Activated T-helper 1 cell treated with anti-CD3 and anti-CD28 coated beads, Interleukin-12 subunit alpha, Interleukin-12 subunit beta, Interleukin-2, Interleukin-4 antibody, amounts not matched to agents 30 ng/mL and 10 ng/mL and 1 ng/mL, durations not matched to agents 14 hours and 24 hours and 36 hours (primary cell): ENCODE measurements at places on chromosomes 1 and 21. TPM values are rescaled to one million over a fixed set of nuclear protein-coding genes. Genes with fewer than 3 reads are reported as not detected.

The SNRPE gene
- total RNA-seq: 250 and 270 TPM in 2 replicates

The ETV3L gene
- not detected in 2 replicates for total RNA-seq

The SH3BGR gene
- 0.73 and 1.7 TPM in 2 replicates for total RNA-seq

The CRP gene
- not detected in 2 replicates for total RNA-seq

The LCE1D gene
- not detected in 2 replicates for total RNA-seq

The BRINP3 gene
- not detected in 2 replicates for total RNA-seq

DNA sequence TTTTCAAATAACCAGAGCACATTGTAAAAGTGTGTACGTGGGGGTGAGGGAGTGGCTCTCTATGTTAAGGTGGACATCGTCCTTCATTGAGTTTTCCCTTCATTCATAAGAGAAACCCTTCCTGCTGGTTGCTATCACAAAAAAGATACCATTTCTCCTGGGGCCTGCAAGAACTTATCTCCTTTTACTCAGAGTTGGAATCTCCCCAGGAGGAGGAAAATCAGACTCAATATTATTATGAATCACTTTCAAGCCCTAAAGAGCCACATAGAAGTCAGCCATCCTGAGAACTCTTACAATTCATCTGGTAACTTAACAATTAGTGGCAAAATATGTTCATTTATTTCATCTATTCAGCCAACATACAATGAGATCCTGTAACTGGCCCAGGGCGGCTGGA lies 27.1 kb upstream of the TGFBR3 start:
- H3K27ac ChIP-seq: no peak overlapping the region
- H3K4me1 ChIP-seq: no peaks in the 10 kb centered on the region
- H3K4me3 ChIP-seq: no peak overlapping the region
- H3K36me3 ChIP-seq: no peaks in the 10 kb centered on the region

DNA sequence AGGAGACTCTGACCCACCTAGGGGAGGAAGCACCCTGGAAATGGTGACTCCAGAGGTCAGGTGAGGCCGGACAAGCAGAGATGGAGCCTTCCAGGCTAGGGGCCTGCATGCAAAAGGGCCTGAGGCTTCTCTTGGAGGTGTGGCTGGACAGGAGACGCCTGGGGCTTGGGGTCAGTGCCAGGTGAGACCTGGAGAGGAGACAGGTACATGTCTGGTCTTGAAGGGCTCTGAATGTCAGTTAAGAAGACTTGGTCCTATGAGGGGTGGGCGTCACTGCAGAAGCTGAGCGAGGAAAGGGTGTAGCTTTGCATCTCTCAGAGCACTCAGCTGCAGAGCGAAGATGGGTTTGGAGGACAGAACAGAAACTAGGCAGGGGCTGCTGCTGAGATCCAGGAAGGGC lies 14.3 kb downstream of the LRP8 start:
- DNase-seq: no peak
- H3K27me3 ChIP-seq: no peaks in the 10 kb centered on the region
- H3K36me3 ChIP-seq: peaks cover 16% of the 10 kb centered on the region
- no peak overlapping the region for H3K4me3 ChIP-seq

DNA sequence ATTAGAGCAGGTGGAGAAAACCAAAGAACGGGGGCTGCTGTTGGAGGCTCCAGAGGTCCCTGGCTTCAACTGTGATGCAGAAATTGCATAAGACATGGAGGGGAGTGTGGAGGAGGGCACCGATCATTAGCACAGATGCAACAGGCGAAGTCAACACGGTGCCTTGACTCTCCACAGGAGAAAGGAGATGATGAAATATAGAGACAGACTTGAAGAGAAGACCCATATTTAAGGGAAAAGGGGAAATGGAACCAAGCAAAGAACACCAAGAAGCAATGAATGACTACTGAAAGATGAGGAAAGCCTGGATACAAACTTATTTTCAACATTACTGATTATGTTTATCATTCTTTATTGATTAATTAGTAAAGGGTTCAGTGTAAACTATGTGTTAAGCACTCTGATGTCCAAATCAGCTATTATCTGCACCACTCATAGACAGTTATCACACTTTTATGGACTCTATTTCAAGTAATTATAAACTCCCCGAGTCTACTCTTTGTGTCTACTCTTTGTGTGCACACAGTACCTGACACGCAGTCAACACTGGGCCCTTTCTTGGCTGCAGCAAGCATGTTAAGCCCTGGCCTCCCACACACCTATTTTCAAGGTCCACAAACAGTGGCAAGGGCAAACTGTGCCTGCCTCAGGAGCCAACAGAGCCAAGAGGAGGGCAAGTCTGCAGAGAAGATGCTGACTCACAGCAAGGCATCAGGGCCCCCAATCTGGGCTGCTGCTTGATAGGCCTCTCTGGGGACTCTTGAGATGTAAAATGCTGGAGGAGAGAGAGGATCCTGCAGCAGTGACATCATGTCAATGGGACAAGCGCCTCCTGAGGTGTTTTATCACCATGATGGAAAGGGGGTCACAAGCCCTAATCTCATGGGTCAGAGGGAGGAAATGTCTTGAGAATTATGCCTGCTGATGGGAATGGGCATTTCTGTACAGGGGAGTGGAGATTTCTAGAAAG lies 17.6 kb downstream of the PCNX2 start:
- H3K27ac ChIP-seq: no peak overlapping the region
- peaks cover 69% of the 10 kb centered on the region for H3K4me1 ChIP-seq
- no peak overlapping the region for H3K4me3 ChIP-seq
- DNase-seq: no peak
- no peaks in the 10 kb centered on the region for H3K27me3 ChIP-seq

DNA sequence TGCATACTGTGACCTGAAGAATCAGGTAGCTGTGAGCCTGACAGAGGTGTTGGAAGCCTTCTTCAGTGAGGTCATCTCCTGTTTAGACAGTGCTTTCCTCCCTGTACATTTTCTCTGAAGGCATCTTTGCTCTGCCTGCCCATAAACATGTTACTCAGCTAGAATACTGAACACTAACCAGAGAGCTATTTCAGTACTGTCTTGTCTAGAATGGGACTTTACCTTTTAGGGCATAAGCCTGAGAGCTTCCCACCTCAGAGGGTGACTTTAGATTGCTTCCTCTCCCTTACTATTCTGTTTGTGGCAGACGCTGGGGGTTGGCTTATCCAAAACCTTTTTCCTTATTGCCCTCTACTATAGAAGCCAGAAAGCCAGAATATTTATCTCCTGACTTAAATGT lies 23.3 kb upstream of the ZNF326 start:
- DNase-seq: no peak
- no peak overlapping the region for H3K27ac ChIP-seq
- H3K4me3 ChIP-seq: no peak overlapping the region
- H3K4me1 ChIP-seq: peaks cover 24% of the 10 kb centered on the region
- no peaks in the 10 kb centered on the region for H3K36me3 ChIP-seq

DNA sequence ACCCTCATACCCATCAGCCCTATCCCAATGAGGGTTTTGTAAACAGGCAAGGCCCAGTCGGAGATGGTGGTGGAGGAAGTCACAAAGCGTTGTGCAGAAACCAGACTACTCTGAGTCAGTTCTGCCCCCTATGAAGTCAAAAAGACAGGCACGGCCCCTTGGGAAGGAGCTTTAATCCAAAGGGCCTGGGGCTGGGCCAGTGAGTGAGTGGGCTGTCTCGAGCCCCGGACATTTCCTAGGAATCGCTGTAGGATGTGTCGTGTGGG lies 442 bp upstream of the AHCYL1 start:
- H3K27me3 ChIP-seq: peaks cover 7% of the 10 kb centered on the region
- peak overlapping the region; percentile 93 for H3K4me3 ChIP-seq
- H3K27ac ChIP-seq: peak overlapping the region; percentile 40
- peaks cover 8% of the 10 kb centered on the region for H3K36me3 ChIP-seq
- DNase-seq: no peak

- H3K4me3 ChIP-seq: no peak overlapping the region
- no peaks in the 10 kb centered on the region for H3K27me3 ChIP-seq
- no peaks in the 10 kb centered on the region for H3K36me3 ChIP-seq
- no peaks in the 10 kb centered on the region for H3K4me1 ChIP-seq
- no peak for DNase-seq
Observed at GRCh38 chr1:17305576-17306095, 2.4 kb upstream of the PADI4 start.

GRCh38 chr1:24502709-24503058 lies at the start of gene RCAN3:
TSS of gene RCAN3 (plus strand) at chr1:24502836. CDS start at chr1:24514373, 11,537 bp downstream.
- peak; percentile 91 for DNase-seq
- peaks cover 64% of the 10 kb centered on the region for H3K4me1 ChIP-seq
- H3K4me3 ChIP-seq: peak within 1 kb of the TSS; percentile 97
- H3K27ac ChIP-seq: peak within 1 kb of the TSS; percentile 94
- H3K36me3 ChIP-seq: peaks cover 8% of the 10 kb centered on the region
- no peaks in the 10 kb centered on the region for H3K27me3 ChIP-seq

GRCh38 chr21:43826623-43826974 lies 37.2 kb downstream of the RRP1 start:
- no peak for DNase-seq
- H3K4me1 ChIP-seq: no peaks in the 10 kb centered on the region
- H3K36me3 ChIP-seq: no peaks in the 10 kb centered on the region
- peaks cover 3% of the 10 kb centered on the region for H3K27me3 ChIP-seq

GRCh38 chr1:225769687-225770086 lies 7.9 kb upstream of the SRP9 start:
- peaks cover under 1% of the 10 kb centered on the region for H3K4me1 ChIP-seq
- H3K27me3 ChIP-seq: peaks cover 5% of the 10 kb centered on the region
- no peak overlapping the region for H3K27ac ChIP-seq
- no peak for DNase-seq
- H3K4me3 ChIP-seq: no peak overlapping the region

- H3K27ac ChIP-seq: no peak overlapping the region
- H3K4me1 ChIP-seq: no peaks in the 10 kb centered on the region
- H3K27me3 ChIP-seq: no peaks in the 10 kb centered on the region
- H3K36me3 ChIP-seq: no peaks in the 10 kb centered on the region
Observed at GRCh38 chr1:7371926-7372325, 399.2 kb upstream of the VAMP3 start.

GRCh38 chr21:42469272-42469671 lies 26.8 kb downstream of the RSPH1 start:
- H3K4me3 ChIP-seq: no peak overlapping the region
- H3K27ac ChIP-seq: no peak overlapping the region
- H3K27me3 ChIP-seq: peaks cover 8% of the 10 kb centered on the region

- H3K4me3 ChIP-seq: no peak overlapping the region
- H3K36me3 ChIP-seq: no peaks in the 10 kb centered on the region
- H3K27me3 ChIP-seq: peaks cover 8% of the 10 kb centered on the region
Observed at GRCh38 chr21:36504067-36505058, 24.4 kb upstream of the CLDN14 start.

GRCh38 chr1:9715536-9716226 lies 64.2 kb downstream of the PIK3CD start:
- no peaks in the 10 kb centered on the region for H3K27me3 ChIP-seq
- H3K4me3 ChIP-seq: peak overlapping the region; percentile 82
- peaks cover 41% of the 10 kb centered on the region for H3K36me3 ChIP-seq
- H3K4me1 ChIP-seq: peaks cover 44% of the 10 kb centered on the region
- DNase-seq: peak; percentile 29

- DNase-seq: no peak
- H3K4me3 ChIP-seq: no peak overlapping the region
- peaks cover 13% of the 10 kb centered on the region for H3K36me3 ChIP-seq
- no peak overlapping the region for H3K27ac ChIP-seq
Observed at GRCh38 chr1:12591267-12591938, 26.6 kb downstream of the DHRS3 start.

GRCh38 chr1:210464519-210465039 lies 135.9 kb downstream of the HHAT start:
- H3K27ac ChIP-seq: no peak overlapping the region
- no peak overlapping the region for H3K4me3 ChIP-seq
- peaks cover 19% of the 10 kb centered on the region for H3K4me1 ChIP-seq
- no peaks in the 10 kb centered on the region for H3K36me3 ChIP-seq

GRCh38 chr21:38351176-38351959 lies 94.6 kb downstream of the KCNJ15 start:
- H3K27ac ChIP-seq: peak overlapping the region; percentile 55
- peaks cover 2% of the 10 kb centered on the region for H3K36me3 ChIP-seq
- H3K27me3 ChIP-seq: peaks cover 6% of the 10 kb centered on the region
- no peak for DNase-seq

GRCh38 chr1:48597663-48598062 lies 125.7 kb upstream of the SPATA6 start:
- H3K4me1 ChIP-seq: no peaks in the 10 kb centered on the region
- H3K27ac ChIP-seq: no peak overlapping the region
- no peak for DNase-seq
- peaks cover 4% of the 10 kb centered on the region for H3K27me3 ChIP-seq
- no peak overlapping the region for H3K4me3 ChIP-seq
